ENCODE measurements at places on chromosomes 3 and 15.
A peak's percentile ranks its signal among the peaks of the same experiment; 100 is the strongest.

GRCh38 chr3:45026038-45026437, at the start of gene CLEC3B:
TSS of gene CLEC3B (plus strand) at chr3:45026303. CDS start at chr3:45026363, 60 bp downstream.
- no peak for DNase-seq

GRCh38 chr3:8524656-8525399, 23.2 kb downstream of the LMCD1 start:
- DNase-seq = no peak

DNA sequence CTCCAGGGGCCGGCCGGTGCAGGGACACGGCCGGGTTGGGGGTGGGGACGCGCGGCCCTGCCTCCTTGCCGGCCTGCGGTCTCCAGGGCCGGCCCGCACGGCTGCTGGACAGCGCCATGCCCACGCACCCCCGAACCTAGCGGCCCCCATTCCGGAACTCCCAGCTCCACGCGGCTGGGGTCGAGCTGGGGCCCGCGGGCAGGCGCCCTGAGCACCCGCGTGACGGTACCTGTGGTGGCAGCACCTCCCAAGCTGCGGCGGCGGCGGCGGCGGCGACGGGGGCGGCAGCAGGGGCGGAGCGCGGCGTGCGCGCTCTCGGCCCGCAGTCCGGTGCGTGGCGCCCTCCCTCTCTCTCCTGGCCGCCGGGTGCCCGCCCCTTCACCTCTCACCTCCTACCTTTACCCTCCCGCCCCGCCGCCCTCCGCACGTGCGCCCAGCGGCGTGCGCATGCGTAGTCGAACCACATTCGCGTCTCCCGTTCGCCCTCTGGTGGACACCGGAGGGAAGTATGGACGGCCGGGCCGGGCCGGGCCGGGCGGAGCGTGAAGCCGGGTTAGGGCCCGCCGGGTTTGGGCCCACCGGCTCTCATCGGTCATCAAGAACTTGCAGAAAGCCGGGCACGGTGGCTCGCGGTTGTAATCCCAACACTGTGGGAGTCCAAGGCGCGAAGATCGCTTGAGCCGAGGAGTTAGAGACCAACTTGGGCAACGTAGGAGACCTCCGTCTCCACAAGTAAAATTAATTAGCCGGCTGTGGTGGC, at the start of gene SCAP:
SCAP (minus strand) TSS at position 372 of the 760 bp plus-strand sequence. CDS start 32,948 bp downstream, outside the sequence.
- peak; percentile 97 for DNase-seq

DNA sequence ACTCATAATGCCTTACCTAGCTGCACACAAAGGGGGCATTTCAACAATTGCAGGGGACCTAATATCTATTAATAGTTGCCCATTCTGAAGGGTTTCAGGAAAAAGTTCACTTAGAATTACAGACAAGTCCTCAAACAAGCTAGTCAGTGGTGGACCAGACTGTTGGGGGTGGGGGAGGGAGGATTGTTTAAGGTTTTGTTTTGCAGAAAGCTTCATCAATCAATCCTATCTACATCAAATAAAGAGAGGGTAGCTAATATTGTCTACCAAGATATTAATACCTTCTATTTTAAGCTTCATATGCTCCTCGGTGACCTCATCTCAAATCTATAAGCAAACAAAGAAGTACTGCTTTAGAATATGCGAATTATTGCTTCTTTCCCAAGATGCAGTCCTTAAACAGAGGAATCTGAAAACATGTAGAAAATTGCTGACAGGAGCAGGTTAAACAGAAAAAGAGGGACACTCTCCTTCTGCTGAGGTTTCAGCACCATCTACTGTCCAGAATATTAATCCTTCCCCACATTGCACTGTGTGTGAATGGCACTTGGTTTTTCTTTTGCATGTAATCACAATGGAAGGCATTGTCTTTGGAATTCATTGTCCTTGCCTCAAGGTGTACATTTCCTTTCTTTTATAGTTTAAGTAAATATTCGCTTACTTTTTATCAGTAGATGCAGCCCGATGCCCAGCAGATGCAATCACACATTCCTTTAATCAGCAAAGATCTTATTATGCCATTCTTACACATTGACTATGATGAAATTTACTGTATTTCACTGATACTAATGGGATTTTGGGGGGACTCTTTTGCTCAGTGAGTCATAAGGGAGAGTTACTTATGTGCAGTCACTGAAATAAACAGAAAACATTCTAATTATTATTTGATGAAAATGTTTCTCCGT, 94.7 kb downstream of the IL5RA start:
- DNase-seq = no peak

DNA sequence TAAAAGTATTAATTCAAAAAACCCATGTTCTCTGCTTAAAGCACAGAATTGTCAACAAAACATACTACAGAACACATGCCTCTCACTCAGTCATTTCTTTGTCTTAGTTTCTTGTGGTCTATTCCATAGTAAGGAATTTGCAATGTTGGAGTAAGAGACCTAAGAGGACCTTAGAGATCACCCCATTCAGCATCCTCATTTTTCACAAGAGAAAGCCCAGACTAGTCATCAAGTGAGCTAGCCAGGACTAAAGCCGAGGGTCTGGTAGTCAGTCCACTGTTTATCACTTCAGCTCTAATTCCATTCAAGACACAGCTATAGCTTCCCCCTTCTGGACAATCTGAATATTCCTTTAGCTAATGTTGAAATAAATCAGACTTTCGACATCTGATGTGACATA, 601.1 kb downstream of the FHIT start:
- no peak for DNase-seq

DNA sequence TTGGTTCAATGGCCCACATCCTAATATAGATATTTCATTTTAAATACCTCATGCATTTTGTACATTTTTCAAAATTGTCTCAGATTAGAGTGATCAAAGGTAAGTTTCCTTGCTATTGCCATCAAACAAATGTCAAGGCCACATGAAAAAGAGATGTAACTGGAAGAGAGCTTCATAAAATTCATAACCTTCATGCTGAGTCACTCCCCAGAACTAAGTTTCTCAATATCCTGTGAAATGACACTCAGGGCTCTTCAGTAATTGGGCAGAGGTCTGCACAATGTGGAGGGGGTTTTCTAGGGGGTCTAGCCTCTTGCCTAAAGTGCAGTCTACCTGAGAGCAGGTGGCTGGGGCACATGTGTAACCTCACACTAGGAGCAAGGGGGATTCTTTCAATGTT, 152.2 kb upstream of the SLC2A2 start:
- no peak for DNase-seq

Data from stimulated activated CD4-positive, alpha-beta T cell treated with anti-CD3 and anti-CD28 coated beads, Interleukin-2, amount 100 ng/mL, for 48 hours (primary cell).